ENCODE measurements at places on chromosomes 11 and 22.

DNA sequence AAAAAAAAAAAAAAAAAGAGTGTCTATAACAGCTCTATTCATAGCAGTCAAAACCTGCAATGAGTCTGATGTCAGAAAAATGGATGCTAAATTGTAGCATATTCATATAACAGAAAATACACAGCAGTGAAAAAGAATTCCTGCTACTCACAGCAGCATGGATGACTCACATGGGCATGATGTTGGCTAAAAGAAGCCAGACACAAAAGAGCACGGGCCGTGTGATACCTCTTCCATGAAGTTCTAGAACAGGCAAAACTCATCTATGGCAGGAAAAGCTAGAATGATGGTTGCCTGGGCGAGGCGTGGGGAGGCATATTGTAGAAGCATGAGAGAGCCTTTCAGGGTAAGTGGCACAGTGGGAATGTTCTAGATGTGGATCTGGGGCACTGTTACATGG lies 18.9 kb downstream of the PLAAT3 start:
- DNase-seq: no peak

- DNase-seq: no peak
Measured at GRCh38 chr11:93887111-93887510, 36.7 kb upstream of the VSTM5 start.

- peak; percentile 16 for DNase-seq
Measured at GRCh38 chr22:21025266-21025665, 7.1 kb downstream of the SLC7A4 start.

GRCh38 chr11:78030429-78031325 lies 7.6 kb upstream of the KCTD14 start:
- DNase-seq: no peak

GRCh38 chr22:24947881-24948280 lies 1.4 kb upstream of the LHFPL7 start:
- DNase-seq: no peak

GRCh38 chr11:118304568-118305248 lies at the start of gene CD3E:
TSS of gene CD3E (plus strand) at chr11:118304730. CDS start at chr11:118304953, 223 bp downstream.
- DNase-seq: no peak

DNA sequence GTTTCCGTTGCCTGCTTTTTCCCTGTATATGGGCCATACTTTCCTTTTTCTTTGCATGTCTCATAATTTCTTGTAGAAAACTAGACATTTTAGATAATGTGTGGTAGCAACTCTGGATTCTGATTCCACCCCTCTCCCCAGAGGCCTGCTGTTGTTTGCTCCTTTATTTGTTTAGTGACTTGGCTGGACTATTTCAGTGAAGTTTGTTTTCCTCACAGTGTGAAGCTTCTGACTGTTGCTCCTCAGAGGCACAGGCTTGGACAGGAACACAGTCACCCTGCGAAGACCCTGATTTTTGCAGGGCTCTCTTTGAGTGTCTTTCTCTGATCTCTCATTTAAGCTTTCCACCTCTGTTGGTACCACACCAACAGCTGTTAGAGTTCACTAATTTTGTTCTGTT lies 72.5 kb downstream of the SWAP70 start:
- no peak for DNase-seq

GRCh38 chr11:46537537-46538295 lies 56.1 kb downstream of the AMBRA1 start:
- DNase-seq: peak; percentile 11

- no peak for DNase-seq
Measured at GRCh38 chr11:116177521-116178210, 595.1 kb downstream of the BUD13 start.

DNA sequence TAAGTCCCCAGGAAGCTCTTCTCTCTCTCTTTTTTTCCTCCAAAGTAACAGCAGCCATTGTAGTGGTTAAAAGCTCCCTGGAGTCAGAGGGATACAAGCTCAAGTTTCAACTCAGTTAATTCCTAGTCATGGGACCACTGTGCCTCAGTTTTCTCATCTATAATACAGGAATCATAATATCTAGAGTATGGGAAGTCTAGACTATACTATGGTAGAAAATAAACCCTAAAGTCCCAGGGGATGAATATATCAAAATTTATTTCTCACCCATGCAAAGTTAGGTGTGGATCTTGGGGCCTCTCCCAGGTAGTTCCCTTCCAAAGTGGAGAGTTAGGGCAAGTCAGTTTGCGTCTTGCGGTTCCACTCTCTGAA lies 33.7 kb downstream of the C11orf58 start:
- DNase-seq: no peak

- DNase-seq: no peak
Measured at GRCh38 chr11:931385-931784, 5.7 kb downstream of the AP2A2 start.

DNA sequence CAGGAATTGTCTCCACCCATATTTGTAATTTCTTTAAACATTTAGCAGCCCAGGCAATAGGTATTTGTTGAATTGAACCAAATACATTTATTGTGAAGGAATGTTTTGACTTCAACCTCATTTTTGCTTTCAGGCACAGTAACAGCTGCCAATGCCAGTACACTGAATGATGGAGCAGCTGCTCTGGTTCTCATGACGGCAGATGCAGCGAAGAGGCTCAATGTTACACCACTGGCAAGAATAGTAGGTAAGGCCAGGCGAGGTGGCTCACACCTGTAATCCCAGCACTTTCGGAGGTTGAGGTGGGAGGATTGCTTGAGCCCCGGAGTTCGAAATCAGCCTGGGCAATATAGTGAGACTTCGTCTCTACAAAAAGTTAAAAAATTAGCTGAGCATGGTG lies 20.9 kb downstream of the ACAT1 start:
- no peak for DNase-seq

- DNase-seq: no peak
Measured at GRCh38 chr22:46087816-46088277, 62.5 kb upstream of the PPARA start.

DNA sequence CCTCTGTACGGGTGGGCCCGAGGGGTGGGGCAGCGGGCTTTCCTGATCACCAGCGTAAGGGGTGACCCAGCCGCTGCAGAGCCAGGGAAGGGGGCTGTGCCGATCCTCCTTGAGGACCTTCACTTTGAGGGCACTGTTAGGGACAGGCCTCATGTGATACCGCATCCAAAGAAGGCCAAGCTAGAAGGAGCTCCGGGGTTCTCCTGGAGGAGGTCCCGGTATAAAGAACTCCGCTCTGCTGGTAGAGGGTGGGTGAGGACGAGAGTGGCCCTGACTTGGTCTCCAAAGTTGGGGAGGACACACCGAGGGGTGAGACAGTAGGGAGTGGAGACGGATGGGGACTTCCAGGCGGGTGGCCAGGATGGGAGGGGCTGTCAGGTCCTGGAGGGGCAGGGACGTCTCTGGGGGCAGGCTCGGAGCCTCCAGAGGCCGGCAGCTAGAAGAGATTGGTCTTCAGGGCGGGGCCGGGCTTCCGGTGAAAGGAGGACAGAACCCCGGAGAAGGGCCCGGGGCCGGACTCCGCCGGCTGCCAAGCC lies 4.6 kb downstream of the PHOX2A start:
- no peak for DNase-seq

GRCh38 chr11:64372802-64373597 lies 14.0 kb downstream of the RPS6KA4 start:
- no peak for DNase-seq

GRCh38 chr22:47629791-47630655 lies 867.6 kb downstream of the TBC1D22A start:
- DNase-seq: no peak

- no peak for DNase-seq
Measured at GRCh38 chr11:40491341-40491740, 968.1 kb downstream of the LRRC4C start.

- no peak for DNase-seq
Measured at GRCh38 chr22:42177891-42178336, 47.3 kb upstream of the CYP2D6 start.

DNA sequence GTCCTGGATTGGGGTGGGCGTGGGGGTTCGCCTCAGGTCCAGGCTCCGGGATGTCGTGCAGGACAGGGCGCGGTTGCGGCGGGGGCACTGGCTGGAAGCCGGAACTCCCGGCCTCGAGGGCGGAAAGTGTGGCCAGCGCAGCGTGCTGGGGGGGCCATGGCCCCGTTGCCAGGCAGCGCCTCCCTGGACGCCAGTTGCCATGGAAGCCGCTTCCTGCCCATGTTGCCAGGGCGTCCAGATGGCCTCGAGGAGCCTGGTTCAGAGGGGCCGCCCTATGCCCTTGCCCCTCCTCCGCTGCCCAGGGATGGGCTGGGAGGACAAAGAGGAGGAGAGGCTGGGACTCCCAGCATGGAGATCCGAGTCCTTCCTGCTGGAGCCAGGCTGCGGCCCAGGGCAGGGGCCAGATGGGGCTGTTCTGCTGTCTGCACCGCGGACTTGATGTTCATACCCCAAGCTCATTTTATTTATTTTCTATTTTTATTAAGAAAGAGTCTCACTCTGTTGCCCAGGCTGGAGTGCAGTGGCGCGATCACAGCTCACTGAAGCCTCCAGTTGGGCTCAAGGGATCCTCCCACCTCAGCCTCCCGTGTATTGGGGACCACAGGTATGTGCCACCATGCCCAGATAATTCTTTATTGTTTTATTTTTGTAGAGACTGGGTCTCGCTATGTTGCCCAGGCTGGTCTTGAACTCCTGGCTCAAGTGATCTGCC lies 4.6 kb upstream of the CCDC188 start:
- no peak for DNase-seq

DNA sequence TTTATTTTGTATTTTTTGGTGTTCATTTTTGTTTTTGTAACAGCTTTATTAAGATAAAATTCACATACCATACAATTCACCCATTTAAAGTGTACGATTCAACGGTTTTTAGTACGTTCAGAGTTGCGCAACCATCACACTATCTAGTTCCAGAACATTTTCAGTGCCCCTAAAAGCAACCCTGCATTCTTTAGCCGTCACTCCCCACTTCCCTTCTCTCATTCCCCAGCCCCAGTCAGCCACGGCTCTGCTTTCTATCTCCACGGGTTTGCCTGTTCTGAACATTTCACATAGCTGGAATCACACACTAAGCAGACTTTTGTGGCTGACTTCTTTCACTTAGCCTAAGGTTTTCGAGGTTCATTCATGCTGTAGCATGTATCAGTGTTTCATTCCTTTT lies 9.6 kb upstream of the KCNQ1OT1 start:
- no peak for DNase-seq

DNA sequence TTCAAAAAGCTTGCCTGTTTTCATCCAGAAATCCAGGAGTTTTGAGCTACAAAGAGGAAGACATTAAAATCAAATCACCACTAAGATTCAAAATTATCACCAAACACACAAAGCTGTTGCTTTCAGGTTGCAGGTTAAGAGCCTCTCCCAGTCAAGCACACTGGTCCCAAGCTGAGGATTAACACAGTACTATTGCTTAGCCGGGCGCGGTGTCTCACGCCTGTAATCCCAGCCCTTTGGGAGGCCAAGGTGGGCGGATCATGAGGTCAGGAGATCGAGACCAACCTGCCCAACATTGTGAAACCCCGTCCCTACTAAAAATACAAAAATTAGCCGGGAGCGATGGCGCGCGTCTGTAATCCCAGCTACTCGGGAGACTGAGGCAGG lies 1165.1 kb downstream of the LRRC4C start:
- DNase-seq: no peak

GRCh38 chr11:110795112-110795624 lies 82.9 kb upstream of the ARHGAP20 start:
- no peak for DNase-seq

DNA sequence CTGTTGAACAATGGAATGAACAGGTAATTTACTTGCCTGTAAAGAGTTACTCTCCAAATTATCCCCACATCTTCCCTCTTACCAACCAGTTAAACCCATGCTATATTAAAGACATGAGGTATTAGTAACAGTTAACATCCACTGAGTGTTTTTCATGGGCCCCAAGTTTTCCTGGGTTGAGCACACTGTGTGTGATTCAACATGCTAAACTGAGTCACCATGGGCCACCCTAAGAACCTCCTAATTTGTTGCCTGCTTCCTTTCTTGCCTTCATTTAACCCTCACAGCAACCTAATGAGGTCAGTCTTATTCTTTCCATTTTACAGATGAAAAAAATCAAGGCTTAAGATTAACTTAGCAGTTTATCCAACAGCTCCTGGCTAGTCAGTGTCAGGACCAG lies 51.0 kb downstream of the GALNT18 start:
- no peak for DNase-seq

DNA sequence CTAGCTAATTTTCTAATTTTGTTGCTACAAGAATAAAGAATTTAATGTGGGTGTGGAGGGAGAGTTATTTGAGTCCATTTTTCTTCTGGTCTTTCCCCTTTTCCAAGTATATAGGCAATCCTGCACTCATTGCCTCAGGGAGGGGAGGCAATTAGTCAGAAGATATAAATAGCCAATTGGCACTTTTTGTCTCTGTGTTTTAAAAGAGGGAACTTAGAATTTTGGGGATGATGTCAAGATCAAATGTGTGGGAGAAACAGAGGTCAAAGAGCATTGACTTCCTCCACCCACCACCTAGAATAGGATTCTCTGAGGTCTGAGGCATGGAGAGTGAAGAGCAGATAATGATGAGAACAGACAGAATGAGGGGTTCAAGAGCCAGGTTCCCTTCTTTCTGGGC lies 120.3 kb upstream of the ZC3H12C start:
- no peak for DNase-seq

- no peak for DNase-seq
Measured at GRCh38 chr22:19643448-19644313, 70.6 kb upstream of the SEPTIN5 start.

- DNase-seq: no peak
Measured at GRCh38 chr11:31872076-31872443, 60.9 kb upstream of the PAX6 start.

DNA sequence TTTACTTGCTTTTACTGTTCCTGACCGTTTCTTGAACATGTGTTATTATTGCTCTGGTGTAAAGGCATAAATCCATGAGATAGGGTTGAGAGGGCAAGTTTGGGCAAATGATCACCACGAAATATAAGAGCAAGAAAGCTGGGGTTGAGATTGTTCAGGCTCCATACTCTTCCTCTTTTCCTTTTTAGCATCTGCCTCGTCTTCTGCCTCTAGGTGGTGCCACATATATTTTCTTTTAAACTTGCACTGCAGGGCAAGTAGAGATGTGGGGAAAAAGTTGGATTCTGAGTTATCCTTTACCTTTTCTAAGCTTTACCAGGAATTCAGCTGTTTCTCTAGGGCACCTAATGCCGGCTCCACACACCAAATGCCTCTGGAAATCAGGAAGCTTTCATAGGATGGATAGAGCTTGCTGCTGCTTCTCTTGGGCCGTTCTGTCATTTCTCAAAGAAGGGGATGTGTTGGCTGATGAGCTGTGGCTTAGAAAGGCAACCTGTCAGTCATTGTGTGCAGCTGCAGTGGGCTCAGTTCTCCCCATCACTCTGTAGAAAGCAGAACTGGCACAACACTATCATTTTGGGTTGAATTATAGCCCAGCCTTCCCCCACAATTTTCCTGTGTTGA lies 98.2 kb downstream of the LDLRAD3 start:
- no peak for DNase-seq

DNA sequence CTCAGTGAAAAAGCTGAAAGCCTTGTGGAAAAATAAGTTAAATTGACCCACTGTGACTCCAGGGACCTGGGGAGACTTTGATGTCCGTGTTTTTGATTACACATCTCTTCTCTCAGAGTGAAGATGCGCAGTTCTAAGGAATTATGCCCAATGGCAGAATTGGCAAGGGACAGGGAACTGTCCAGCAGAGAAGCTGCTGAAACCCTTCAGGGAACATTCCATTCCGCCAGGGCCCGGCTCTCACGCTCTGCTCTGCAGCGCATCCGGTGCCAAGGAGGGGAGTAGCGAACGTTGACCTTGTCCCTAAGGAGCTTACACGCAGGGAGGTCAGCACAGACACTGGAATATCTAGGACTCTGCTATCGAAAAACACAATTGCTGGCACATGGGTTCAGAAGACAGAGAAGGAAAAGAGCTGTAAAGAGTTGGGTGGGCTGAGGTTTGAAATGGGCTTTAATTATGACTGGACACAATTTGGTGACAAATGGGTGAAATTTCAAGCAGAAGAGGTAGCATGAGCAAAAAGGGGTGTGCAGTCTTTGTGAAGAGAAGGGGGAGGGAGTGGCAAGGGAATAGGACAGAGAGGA lies 64.5 kb upstream of the B3GAT1 start:
- no peak for DNase-seq

Measured in stimulated activated CD8-positive, alpha-beta memory T cell treated with anti-CD3 and anti-CD28 coated beads, Interleukin-4, amount 100 ng/mL, for 4 hours (primary cell).